Fibroblast of skin of left quadriceps (primary cell): ENCODE measurements at places on chromosomes 5 and 9.
A peak's percentile ranks its signal among the peaks of the same experiment; 100 is the strongest.

DNA sequence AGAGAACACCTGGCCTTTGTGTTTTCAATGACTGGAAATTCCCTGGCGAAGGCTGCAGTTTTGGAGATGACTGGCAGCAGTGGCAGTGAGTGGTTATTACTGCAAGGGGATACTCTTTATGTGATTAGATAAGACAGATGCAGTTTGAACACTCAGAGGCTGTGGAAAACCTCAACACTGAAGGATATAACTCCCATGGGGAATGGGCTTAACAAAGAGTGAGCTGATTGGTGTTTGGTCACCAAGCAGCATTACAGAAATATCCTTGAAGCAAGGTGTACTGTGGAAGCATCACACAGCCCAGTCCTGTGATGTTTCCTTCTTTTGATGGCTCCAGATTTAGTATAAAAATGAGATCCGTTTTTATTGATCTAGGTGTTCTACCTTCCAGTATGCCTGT is 490.7 kb upstream of the PTPRD start:
- no peak for DNase-seq

DNA sequence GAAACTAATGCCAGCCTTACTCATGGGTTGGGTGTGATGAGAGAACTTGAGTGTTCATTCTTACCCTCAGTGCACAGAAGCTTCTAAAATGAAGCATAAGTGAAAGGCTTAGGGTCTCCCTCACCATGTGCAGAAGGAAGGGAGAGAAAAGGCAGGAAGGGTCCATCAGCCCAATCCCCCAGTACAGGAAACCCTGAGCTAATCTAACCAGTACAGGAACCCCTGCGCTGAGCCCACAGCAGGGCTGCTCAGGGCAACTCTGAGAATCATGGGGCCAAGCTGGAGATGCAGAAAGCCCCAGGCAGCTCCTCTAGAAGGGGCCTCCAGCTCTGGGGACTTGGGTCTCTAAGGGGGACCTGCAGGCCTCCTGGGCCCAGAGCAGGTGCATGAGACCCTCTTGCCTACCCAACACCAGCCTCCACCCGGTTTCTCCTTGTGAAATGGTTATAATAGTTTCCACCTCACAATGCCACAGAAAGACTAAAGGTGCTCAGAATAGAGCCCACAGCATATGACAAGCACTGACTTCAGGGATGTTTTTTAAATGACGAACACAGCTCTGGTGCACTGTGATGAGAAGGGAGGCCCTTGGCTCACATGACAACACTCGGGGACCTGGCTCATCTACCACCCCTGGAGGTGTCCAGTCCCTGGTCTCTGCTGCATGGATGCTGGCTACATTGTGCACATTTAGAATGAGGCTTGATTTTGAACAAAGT is 190.1 kb downstream of the ACTL7B start:
- no peak for DNase-seq

DNA sequence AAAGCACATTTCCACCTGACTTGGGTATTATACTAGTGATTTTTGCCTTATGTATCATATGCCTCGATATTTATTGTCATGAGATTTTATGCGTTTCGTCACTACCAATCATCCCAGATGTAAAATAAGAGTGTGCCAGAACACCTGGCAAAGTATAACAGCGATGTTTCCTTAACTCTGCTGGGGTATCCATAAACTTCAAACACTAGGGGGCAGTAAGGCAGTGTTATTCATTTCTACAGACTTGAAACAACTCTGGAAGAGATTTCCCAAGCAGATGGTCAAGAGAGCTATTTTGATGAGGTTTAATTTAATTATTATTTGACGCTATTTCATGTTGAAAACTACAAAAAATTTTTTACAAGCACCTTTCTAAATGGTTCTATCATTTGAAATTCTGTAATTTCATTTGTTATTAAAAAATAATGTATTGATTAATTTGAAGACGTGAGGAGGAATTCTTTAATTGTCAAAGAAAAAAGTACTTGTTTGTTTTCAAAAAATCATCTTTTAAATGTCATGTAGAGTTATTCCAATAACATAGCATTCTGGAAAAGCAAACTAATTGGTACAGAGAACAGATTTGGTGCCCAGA is 388.5 kb upstream of the CTNND2 start:
- DNase-seq = no peak

GRCh38 chr9:21153336-21154017 is 11.8 kb upstream of the IFNW1 start:
- DNase-seq = no peak

GRCh38 chr9:127574072-127574993 is 37.7 kb upstream of the STXBP1 start:
- no peak for DNase-seq

- no peak for DNase-seq
Observed at GRCh38 chr9:110971234-110971633, 67.0 kb downstream of the LPAR1 start.

DNA sequence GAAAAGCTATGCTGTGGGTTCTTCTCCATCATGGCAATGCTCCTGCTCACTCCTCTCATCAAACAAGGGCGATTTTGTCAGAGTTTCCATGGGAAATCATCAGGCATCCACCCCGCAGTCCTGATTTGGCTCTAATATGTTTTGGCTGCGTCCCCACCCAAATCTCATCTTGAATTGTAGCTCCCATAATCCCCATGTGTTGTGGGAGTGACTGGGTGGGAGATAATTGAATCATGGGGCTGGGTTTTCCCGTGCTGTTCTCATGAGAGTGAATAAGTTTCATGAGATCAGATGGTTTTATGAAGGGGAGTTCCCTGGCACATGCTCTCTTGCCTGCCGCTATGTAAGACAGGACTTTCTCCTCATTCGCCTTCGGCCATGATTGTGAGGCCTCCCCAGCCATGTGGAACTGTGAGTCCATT is 163.8 kb downstream of the GADD45G start:
- DNase-seq = no peak

DNA sequence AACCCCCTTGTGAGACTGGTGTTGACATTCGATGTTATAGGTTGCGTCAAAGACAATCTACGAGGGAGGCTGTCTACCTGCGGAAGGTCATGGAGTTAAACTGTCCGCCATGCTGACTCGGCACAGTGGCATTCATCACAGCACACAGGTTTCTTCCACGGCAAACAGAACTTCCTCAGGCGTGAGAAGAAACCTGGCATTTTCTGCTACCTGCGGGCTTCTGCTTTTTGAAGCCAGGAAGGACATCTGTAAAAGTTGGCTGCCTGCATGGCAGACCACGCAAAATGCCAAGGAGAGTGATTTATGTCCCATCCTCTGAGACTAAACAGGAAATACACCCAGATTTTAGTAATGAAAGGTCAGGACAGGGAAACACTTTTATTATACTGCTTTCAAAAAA is 809.8 kb upstream of the NUDT12 start:
- no peak for DNase-seq

GRCh38 chr5:67193439-67193807 is 3.2 kb downstream of the CD180 start:
- no peak for DNase-seq

- peak; percentile 57 for DNase-seq
Observed at GRCh38 chr9:94697972-94698581, 28.4 kb upstream of the AOPEP start.

GRCh38 chr9:80507611-80508010 is 935.8 kb downstream of the TLE4 start:
- DNase-seq = no peak

DNA sequence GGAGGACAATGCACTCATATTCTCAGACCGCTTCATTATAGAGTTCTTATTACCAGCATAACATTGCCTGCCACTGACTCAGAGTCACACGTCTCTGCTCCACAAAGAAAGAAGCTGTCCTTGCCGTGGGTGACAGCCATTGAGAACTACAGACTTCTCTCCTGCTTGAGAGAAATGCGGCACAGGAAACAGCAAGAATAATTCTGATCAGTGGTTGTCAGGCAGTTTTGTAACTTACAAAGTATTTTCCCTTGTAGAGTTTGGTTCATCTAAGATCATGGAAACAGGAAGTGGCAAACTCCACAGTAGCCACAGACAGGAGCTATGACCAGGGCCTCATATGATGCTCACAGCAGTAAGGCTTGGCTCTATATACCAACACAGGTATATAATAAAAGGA is 47.0 kb downstream of the KCNV2 start:
- no peak for DNase-seq

DNA sequence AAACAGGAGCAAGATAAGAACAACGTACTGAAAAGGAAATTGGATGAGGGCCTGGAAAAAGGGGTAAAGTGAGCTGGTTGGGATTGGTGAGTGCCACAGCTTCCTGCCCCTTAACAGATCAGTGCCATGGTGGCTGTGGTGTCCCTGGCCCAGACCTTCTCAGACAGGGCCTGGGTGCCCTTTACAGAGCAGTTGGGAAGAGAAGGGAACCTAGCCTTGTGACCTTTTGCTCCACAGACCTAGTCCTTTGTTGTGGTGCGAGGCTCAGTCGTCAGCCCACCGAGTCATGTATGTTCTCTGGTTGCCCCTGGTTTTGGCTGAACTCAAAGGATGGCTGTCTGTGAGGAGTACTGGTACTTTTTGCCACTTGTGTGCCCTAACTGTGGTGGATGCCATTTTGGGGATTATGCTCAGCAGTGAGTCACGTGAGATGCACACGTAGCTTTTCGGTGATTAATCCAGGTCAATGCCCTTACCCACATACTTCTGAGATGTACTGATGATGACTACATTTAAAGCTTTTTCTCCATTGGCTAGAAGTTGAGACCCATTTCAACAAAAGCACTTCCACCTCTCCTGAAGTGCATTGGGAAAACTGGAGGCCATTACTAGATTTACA is 48.4 kb downstream of the EXOSC2 start:
- no peak for DNase-seq

GRCh38 chr5:127615916-127616315 is 33.0 kb upstream of the CTXN3 start:
- DNase-seq = peak; percentile 3

DNA sequence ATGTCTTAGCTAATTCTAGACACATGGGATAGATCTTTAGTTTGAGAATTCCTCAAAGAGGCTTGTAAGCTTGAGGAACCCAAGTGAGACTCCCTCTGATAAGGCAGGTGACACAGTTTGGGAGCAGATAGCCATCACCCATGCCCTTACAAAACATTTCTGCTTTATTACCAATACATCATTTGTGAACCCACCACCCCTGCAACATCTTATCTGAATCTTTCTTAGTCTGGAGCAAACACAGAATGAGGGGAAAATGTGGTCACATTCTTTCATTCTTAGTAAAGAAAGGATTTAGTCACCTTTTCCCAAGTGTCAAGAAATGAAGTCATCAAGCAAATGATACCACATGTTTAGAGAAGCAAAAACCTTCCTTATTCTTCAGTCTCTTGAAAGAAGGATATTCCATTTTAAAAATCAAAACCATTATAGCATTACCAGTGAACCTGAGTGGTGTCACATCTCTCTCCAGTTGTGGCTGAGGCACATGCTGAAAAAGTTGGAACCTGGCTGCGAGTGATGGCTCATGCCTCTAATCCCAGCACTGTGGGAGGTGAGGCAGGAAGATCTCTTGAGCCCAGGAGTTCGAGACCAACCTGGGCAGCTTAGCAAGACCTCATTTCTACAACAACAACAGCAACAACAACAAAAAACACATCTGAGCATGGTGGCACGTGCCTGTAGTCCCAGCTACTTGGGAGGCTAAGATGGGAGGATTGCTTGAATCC is 65.9 kb downstream of the PRKACG start:
- DNase-seq = no peak

- DNase-seq = no peak
Observed at GRCh38 chr5:139952574-139952973, 90.5 kb downstream of the NRG2 start.

DNA sequence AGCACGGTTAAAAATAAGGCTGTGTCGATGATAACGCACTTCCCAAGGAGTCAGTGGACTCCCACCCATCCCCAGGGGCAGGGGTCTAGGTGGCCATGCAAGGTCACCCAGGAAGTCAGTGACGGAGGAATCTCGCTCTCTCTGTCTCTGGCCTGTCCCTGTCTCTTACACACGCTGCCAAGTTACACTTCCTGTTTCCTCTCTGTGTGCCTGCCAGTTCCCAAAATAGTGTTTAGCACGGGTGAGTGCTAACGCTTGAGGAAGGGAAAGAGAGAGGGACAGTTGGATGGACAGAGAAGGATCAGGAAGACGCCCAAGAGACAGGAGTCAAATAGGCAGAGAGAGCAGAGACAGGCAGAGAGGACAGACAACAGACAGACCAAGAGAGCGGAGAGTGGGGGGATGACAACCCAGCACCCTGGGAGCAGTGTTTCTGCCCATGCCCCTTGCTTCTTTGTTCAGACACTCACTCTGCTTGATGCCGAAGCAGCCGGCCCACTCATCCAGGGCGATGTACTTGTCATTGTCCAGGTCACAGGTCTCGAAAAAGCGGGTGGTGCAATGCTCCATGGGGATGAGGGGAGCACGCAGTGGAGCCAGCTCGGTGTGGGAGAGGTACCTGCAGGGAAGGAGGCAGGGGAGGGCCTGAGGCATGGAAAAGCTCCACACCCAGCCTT is 23.0 kb downstream of the SPARC start:
- DNase-seq = no peak

- DNase-seq = no peak
Observed at GRCh38 chr9:134419684-134420076, 93.4 kb downstream of the RXRA start.

GRCh38 chr5:118561971-118562370 is 426.4 kb downstream of the DTWD2 start:
- no peak for DNase-seq

DNA sequence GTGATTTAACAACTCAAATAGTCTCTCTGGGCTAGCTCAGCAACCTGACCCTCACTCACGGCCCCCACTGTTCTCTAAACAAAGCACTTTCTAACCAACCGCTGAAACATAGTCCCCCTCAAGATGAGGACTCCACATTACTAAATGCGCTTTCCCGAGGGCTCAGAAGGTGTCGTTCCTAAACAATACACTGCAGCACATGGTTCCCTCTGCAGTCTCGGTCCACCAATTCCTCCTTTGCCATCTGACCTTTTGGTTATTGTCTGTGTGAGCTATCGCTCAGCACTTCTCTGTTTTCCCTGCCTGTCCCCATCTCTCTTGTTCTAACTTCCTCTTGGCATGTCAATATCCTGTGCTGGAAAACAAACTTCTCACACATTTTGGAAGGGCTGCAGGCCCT is 7.2 kb downstream of the EPB41L4A start:
- DNase-seq = no peak

- DNase-seq = no peak
Observed at GRCh38 chr5:93915142-93915553, 173.7 kb upstream of the POU5F2 start.
